ACHN (cell line): ENCODE measurements at places on chromosomes 5 and 9.

GRCh38 chr5:127994087-127994660 is 89.4 kb upstream of the SLC12A2 start:
- DNase-seq, result no peak

DNA sequence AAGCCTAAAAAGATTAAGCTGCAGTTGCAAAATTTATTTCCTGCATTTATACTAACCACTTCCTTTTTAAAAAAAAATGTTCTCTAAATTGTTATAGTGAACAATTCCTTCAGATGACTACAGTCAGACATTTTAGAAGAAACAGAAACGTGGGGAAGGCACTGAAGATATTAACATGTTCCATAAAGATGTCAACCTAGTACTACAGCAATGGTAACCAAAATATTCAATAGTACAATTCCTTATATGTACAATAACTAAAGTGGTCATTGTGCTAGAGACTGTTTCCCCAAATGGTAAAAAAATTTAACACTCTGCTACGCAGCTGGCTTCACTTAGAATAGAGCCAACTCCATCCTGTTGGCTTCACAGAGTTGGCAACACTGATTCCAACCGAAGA is 97.7 kb downstream of the FNBP1 start:
- DNase-seq, result no peak

GRCh38 chr5:159133041-159133741 is 33.5 kb upstream of the EBF1 start:
- peak; percentile 39 for DNase-seq

DNA sequence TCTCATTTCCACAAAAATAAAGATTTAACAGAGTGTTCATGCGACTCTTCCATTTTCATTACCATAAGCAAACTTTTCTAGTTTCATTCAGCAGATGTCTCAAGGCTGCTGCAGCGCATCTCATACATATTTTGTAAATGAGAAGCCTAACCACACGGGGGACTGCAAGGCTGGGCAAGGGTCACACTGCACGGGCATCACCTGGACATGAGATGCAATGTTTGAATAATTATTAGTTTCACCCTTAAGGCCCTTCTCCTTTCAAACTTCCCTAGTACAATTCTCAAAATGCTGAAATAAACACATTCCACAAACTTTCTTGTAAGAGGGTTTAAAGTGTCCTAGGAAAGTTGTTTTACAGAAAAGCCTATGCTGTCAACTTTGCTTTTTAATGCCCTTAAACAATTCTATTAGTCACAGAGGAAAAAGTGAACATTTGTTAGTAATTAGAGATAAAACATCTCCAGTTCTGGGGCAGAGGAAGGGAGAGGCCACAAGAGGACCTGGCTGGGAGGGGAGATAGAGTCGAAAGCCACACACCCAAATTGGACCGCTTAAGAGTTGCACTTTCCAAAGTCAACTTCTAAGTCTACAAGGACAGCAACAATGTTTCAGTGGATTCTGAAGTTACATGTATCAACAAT is 1.3 kb downstream of the DENND1A start:
- DNase-seq, result peak; percentile 20

- peak; percentile 70 for DNase-seq
Measured at GRCh38 chr5:95846554-95847260, 24.2 kb upstream of the GLRX start.

GRCh38 chr5:73426034-73426433 is 22.5 kb downstream of the FOXD1 start:
- DNase-seq, result no peak

GRCh38 chr9:132169672-132170392 is 8.0 kb downstream of the NTNG2 start:
- DNase-seq, result peak; percentile 50

- no peak for DNase-seq
Measured at GRCh38 chr5:40022057-40022456, 597.3 kb upstream of the DAB2 start.

GRCh38 chr9:89719202-89719601 is 114.4 kb downstream of the GADD45G start:
- no peak for DNase-seq

DNA sequence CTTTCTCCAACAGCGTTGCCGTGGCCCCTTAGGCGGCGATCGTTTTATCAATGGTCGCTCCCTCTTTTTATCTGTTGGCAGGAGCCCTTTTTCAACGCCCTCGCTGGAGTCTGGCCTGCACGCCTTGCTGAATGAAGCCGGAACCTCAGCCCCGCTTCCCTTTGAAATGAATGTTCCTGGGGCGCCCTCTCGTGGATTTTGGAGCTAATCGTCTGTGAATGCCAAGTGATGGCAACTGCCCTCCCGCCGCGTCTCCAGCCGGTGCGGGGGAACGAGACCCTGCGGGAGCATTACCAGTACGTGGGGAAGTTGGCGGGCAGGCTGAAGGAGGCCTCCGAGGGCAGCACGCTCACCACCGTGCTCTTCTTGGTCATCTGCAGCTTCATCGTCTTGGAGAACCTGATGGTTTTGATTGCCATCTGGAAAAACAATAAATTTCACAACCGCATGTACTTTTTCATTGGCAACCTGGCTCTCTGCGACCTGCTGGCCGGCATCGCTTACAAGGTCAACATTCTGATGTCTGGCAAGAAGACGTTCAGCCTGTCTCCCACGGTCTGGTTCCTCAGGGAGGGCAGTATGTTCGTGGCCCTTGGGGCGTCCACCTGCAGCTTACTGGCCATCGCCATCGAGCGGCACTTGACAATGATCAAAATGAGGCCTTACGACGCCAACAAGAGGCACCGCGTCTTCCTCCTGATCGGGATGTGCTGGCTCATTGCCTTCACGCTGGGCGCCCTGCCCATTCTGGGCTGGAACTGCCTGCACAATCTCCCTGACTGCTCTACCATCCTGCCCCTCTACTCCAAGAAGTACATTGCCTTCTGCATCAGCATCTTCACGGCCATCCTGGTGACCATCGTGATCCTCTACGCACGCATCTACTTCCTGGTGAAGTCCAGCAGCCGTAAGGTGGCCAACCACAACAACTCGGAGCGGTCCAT is 10.0 kb downstream of the S1PR3 start:
- DNase-seq, result peak; percentile 78

DNA sequence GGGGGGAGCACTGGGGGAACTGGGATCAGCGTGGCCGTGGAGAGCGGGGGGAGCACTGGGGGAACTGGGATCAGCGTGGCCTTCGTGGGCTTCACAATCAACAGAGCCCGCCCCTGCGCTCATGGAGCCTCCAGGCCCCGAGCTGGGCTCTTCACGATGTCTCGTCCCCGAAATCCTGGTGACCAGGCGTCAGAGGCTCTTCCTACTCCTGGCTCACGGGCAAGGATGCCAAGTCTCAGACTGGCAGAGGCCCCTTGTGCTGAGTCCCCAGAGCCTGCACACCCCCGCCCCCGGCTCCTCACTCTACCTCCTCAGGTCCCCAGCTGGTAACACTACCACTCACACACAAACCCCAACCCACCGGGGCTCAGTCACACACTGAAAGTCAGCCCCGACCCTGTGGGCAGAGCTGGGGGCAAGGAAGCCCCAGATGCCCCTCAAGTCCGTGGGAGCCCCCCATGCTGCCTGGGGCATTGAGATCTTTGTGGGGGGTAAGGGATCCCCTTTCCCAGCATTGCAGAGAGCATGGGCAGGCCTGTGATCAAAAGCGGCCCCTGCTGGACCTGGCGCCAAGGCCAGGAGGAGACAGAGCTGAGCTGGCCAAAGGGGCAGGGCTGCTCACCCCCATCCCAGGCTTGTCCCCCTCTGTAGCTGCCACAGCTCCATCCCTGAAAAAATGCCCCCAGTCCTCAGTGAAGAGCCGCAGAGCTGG is 26.7 kb downstream of the LHX3 start:
- DNase-seq, result no peak

GRCh38 chr9:24071091-24071490 is 245.1 kb upstream of the ELAVL2 start:
- DNase-seq, result no peak

- DNase-seq, result peak; percentile 58
Measured at GRCh38 chr9:1458503-1458902, 408.3 kb downstream of the DMRT2 start.

- no peak for DNase-seq
Measured at GRCh38 chr9:78746010-78746409, 449.1 kb downstream of the PSAT1 start.

DNA sequence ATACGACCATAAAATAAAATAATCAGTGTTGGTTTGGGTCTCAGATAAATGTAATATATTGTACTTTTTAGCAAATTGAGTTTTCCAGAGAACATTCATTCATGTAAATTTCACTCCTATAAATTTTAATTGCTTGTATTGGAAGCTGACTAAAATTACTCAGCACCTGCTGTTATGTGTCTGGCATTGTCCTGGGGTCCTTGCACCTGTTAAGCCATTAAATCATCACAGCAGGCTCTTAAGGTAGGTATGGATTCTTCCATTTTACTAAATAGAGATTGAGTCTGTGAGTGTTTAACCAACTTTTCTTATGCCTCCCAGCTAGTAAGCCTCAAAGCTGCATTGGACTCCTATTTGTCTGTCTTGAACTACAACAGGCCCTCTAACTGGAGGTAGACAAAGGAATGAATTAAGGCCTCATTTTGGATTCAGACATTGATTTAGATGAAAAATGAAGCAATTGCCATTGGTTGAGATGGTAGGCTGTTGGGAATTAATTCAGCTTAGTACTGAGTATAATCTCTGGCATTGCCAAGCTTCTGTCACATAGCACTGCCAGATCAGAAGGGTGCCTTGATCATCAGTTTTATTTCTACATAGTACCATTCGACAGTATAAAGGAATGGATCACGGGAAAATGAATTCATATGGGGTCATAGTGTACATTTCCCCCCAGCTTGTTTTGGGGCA is 78.9 kb downstream of the PARP8 start:
- DNase-seq, result peak; percentile 11
